Dermis blood vessel endothelial cell (primary cell): ENCODE measurements at places on chromosomes 12 and 14.

- DNase-seq = no peak
Measured at GRCh38 chr12:52952076-52952801, 3.3 kb downstream of the KRT18 start.

GRCh38 chr12:83143950-83144349, 457.2 kb downstream of the TMTC2 start:
- DNase-seq = no peak

GRCh38 chr12:121452340-121452984, 52.5 kb downstream of the RNF34 start:
- DNase-seq = peak; percentile 17

- peak; percentile 71 for DNase-seq
Measured at GRCh38 chr12:122865268-122866231, 30.3 kb downstream of the HIP1R start.

- DNase-seq = no peak
Measured at GRCh38 chr12:116508145-116509121, 50.7 kb upstream of the MAP1LC3B2 start.
